ENCODE measurements at places on chromosomes 1 and 21.

GRCh38 chr1:238649200-238649599 is 737.2 kb upstream of the CHRM3 start:
- DNase-seq = no peak

GRCh38 chr1:37174876-37175275 is 140.6 kb upstream of the GRIK3 start:
- no peak for DNase-seq

DNA sequence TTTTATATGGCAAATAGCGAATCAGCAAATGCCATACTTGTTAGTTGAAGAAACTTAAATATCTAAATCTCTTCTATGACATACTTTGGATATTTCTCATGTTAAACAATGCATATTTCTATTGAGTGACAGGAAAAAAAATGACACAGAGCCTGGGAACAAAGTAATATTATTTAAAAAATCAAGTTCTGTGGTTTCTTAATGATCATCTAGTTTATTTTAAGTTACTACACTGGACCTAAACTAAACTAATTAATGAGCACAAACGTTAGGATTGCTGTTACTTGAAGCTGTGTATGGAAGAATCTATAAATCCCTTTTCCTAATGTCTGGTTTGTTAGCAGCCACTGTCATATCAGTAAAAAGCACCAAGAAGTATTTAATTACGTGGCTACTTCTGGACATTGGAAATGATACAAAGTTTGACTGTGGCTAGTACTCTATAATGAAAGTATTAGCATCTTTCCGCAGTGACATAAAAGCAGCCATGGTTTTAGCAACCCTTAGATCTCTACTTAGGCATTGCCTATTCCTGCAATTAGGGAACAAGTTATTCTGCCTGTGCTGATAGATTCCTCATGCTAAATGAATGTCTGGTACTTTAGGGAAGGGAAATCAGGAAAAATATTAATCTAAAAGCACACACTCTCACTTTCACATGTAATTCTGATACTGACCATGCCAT is 981.7 kb upstream of the B3GALT2 start:
- DNase-seq = no peak

GRCh38 chr1:114341856-114342255 is 169.1 kb downstream of the TRIM33 start:
- DNase-seq = peak; percentile 24

GRCh38 chr1:31755197-31755611 is 8.9 kb downstream of the ADGRB2 start:
- no peak for DNase-seq

- no peak for DNase-seq
Measured at GRCh38 chr1:83583351-83584014, 415.4 kb downstream of the TTLL7 start.

GRCh38 chr1:2275796-2276536 is 47.8 kb downstream of the SKI start:
- DNase-seq = no peak

DNA sequence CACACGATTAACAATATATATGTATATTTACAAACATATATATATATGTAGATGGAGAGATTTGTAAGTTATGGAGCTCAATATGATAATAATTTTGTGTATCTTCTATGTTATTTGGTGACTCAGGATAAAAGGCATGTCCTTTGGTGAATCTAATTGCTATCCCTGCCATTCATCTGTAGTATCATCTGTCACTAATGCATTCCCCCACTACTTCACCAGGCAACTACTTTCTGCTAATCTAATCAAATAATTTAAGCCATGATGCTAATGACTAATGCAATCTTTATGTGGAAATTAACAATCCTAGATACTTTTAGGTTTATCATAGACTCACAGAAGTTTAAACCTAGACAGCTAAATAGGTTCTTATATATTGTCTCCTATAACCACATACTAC is 1074.5 kb downstream of the PLA2G4A start:
- no peak for DNase-seq

DNA sequence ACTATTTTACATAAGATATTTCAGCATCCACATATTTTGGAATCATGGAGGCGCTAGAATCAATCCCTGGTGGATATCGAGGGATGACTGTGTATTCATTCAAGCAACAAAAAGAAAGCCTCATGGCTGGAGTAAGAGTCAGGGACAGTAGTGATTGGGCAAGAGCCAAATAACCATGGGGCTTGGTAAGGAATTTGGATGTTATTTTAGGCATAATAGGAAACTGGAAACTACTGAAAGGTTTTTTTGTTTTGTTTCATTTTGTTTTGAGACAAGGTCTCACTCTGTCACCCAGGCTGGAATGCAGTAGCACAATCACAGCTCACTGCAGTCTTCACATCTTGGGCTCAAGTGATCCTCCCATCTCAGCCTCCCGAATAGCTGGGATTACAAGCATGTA is 33.8 kb upstream of the EYA3 start:
- no peak for DNase-seq

DNA sequence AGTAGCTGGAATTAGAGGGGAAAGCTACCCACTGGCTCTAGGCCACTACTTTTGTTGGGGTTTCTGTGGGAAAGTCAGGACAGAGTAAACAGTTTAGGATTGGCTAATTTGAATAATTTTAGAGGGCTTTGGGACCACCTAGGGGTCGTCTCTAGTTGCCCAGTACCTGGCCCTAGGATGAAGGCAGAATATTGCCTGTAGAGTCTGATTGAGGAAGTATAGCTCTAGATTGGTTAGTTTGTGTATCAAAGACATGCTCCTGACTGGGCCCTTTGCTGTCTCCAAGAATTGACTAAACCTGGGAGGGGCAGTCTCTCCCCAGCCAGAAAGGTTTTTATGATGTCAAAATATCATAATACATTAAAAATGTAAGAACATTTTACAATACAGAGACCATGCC is 142.0 kb downstream of the POU2F1 start:
- no peak for DNase-seq

- no peak for DNase-seq
Measured at GRCh38 chr21:37700641-37701202, 215.5 kb downstream of the KCNJ6 start.

DNA sequence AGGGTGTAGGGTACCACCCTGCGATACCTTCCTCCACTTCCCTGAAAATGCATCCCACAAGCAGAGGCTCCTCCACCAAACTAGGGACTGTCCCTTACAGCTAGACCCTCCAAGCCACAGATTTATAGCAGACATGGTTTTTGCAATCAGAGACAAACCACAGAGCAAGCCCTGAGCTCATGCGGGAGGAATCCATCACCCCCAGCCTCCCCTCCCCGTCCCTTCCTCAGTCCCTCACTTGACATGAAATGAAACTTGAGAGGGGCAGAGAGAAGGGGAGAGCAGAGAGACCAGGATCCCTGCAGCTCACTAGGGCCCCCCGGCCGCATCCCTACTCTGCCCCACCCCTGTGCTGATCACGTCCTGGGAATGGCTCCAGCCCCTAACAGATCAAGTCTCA is 94.9 kb downstream of the MRPL37 start:
- no peak for DNase-seq

- DNase-seq = peak; percentile 10
Measured at GRCh38 chr1:53362851-53363642, 35.2 kb upstream of the LRP8 start.

DNA sequence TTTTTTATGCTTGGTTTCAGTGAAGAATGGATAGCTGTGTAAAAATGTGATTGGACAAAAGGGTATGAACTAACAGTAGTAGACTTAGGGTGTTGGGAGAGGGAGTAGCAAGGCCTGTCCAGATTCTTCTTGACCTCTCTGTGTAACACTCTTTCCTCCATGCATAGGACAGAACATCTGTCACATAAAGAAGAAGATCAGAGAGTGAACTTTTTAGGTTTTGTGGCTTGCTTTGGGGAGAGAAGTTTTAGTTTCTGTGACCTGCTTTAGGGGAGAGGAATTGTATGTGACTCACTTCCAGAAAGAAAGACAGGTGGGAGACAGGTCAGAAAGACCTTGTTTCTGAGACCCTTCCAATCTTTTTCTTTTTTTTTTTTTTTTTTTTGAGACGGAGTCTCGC is 27.3 kb upstream of the LRRC52 start:
- DNase-seq = no peak

- no peak for DNase-seq
Measured at GRCh38 chr1:39333296-39333695, 128.8 kb downstream of the MACF1 start.

DNA sequence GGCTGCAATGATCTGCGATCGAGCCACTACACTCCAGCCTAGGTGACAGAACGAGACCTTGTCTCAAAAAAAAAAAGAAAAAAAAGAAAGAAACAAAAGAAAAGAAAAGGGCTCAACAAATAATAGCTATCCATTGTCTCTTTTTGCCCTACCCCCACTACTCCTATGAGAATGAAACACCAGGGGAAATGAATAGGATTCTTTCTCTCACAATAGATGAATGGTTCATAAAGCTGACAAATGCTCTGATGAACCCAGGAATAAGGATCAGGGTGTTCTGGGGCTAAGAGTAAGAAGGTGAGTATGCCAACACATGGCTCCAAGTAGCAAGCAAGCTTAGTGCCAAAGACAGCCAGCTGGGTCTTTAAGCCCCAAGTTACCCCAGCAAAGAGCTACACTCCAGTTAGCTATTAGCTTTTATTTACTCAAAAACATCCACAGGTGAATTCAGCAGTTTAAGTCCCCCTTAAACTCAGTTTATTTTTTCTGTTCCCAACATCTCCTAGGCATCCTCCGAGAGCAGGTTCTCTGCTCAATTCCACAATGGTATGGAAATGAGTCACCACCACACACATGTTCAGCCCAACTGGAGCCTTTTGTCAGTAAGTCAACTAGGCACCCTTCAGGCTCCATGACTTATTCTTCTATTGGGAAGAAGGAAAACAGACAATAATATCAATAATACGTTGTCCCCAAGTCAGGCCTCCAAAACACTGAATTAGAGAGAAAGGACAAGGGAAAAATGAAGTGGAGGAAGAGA is 4.2 kb downstream of the ADORA3 start:
- no peak for DNase-seq

DNA sequence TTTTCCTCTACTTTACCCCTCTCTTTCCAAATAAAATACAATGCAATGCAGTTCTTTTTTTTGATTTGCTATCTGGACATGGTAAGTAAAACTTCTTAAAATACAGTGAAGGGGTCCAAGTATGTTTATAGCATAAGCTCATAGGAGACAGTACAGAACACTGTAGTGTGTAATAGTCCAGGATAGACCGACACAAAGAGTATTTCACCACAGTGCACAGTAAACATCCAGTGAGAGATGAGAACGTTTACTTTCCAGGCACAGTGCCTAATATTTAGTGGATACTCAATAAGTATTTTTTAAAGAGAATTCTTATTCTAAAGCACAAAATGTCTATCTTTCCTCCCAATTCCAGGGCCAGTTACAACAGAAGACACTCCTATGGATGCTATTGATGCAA is 14.9 kb downstream of the MIA3 start:
- DNase-seq = no peak

GRCh38 chr21:26093122-26093521 is 77.4 kb downstream of the APP start:
- DNase-seq = no peak

- no peak for DNase-seq
Measured at GRCh38 chr1:23555270-23555985, 3.9 kb downstream of the ID3 start.

GRCh38 chr1:211359876-211360275 is 33.2 kb downstream of the TRAF5 start:
- no peak for DNase-seq

GRCh38 chr1:238710697-238711096 is 675.7 kb upstream of the CHRM3 start:
- DNase-seq = no peak

DNA sequence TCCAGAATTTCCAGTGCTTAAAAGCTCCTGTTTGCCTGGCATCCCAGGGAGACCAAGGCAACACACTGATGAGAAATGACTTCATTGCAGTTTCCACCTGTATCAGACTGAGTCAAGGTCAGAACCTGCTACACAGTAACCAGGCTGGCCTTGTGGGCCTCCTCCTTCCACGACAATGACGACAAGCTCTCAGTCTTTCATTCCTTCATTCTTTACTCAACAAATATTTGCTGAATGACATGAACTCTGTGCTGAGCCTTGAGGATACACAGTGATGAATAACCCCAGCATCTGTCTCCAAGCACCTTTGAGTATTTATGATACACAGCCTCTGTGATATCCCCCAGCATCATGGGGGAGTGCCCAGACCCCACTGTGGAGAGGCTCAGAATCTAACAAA is 8.9 kb upstream of the LCE5A start:
- no peak for DNase-seq

- DNase-seq = no peak
Measured at GRCh38 chr1:204074274-204075138, 1.6 kb downstream of the SOX13 start.

- DNase-seq = no peak
Measured at GRCh38 chr1:236734141-236734765, 48.0 kb downstream of the ACTN2 start.

GRCh38 chr1:158998781-158999161 is 10.9 kb upstream of the IFI16 start:
- peak; percentile 45 for DNase-seq

GRCh38 chr1:167089939-167090313 is 251 bp downstream of the GPA33 start:
- DNase-seq = no peak

GRCh38 chr1:203128716-203129500 is 1.4 kb downstream of the ADORA1 start:
- peak; percentile 5 for DNase-seq

- DNase-seq = no peak
Measured at GRCh38 chr21:38989745-38990423, 184.2 kb downstream of the ETS2 start.

GRCh38 chr1:55888685-55889317 is 673.6 kb upstream of the USP24 start:
- no peak for DNase-seq

DNA sequence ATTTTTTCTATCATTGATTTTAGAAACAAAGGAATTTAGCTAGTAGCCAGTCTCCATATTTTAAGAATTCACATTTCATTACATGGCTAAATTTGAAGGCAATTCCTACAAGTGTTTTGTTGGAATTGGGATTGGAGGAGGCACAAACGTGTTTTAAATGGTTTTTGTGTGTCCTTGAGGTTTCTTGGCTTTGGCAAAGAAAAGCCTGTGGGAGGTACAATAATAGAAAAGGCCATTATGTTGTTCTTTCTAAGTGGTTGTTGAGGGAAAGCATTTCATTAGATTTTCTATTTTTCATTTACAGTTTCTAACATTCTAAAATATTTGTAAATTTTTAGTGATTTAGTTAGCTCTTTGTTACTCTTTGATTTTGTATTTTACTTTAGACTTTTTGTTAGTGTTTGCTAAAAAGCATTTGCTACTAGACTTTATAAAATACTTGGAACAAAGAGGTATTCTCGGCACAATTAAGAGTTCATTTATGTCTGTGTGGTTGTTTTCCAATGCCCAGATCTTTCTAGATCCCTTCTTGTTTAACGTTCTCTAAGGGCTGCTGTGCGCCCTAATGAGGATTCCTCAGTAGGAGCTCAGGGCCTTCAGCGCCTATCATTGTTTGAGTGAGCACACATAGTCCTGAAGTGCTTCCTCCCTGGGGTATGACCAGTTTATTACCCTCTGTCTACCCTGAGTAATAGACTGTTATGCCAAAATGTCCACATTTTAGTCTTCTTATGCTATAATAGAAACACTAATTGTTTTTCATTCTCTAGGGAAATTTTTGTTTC is 70.0 kb upstream of the KIAA1614 start:
- no peak for DNase-seq
